ENCODE measurements at places on chromosomes 1 and 21. TPM values are rescaled to one million over a fixed set of nuclear protein-coding genes. Genes with fewer than 3 reads are reported as not detected.

Gene S100B
- 31.8 TPM for total RNA-seq

Gene C1orf87
- 0.40 TPM for total RNA-seq

Gene CYP4B1
- 2.4 TPM for total RNA-seq

Gene RGS13
- total RNA-seq, result not detected

DNA sequence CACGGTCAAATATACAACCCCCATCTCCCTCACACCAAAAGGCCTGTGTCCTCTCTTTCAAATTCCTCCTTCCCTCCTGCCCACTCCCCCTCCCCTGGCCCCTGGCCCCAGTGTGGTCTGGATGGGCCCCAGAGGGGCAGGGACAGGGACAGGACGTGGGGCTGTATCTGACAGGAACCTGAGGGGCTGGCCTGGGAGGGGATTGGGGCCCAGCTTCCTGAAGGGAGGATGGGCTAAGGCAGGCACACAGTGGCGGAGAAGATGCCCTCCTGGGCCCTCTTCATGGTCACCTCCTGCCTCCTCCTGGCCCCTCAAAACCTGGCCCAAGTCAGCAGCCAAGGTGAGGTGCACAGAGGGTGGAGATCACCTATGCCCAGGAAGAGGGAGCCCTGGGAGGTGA lies at the start of gene MPL:
MPL (plus strand) TSS at position 231 of the 400 bp plus-strand sequence; CDS start at position 262, 31 bp downstream.
- no peaks in the 10 kb centered on the region for H3K36me3 ChIP-seq
- no peaks in the 10 kb centered on the region for H3K27me3 ChIP-seq
- H3K4me1 ChIP-seq, result no peaks in the 10 kb centered on the region
- H3K27ac ChIP-seq, result no peak within 1 kb of the TSS
- no peak for DNase-seq

GRCh38 chr21:16865632-16866031 lies 647.2 kb upstream of the CXADR start:
- no peaks in the 10 kb centered on the region for H3K36me3 ChIP-seq
- no peak overlapping the region for H3K4me3 ChIP-seq
- H3K4me1 ChIP-seq, result no peaks in the 10 kb centered on the region
- DNase-seq, result no peak
- H3K27ac ChIP-seq, result no peak overlapping the region

GRCh38 chr1:177983482-177984135 lies 13.8 kb upstream of the SEC16B start:
- H3K4me1 ChIP-seq, result peaks cover 12% of the 10 kb centered on the region
- no peak overlapping the region for H3K27ac ChIP-seq
- no peak for DNase-seq

- DNase-seq, result no peak
- no peak overlapping the region for H3K4me3 ChIP-seq
Measured at GRCh38 chr1:36359911-36360550, 25.7 kb downstream of the STK40 start.

DNA sequence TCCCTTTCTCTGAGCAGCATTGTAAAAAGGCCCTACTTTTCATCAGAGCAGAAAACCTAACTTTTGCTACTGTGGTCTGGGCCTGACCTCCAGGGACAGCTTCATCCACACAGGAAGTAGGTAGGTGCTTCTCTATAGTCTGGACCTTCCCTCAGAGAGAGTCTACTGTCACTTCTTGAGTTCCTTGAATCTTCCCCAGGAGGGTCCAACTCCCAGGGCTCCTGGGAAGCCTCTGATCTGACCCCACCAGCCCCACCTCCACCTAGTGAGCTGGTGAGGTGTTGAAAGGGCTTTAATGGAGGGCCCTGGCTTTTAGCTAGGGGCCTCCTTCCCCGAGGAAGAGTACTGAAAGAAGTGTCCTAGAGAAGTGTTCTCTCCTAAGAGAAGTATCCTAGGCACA lies 2.7 kb upstream of the VANGL2 start:
- H3K27ac ChIP-seq, result no peak overlapping the region
- H3K4me3 ChIP-seq, result no peak overlapping the region
- peaks cover 5% of the 10 kb centered on the region for H3K4me1 ChIP-seq
- no peak for DNase-seq

DNA sequence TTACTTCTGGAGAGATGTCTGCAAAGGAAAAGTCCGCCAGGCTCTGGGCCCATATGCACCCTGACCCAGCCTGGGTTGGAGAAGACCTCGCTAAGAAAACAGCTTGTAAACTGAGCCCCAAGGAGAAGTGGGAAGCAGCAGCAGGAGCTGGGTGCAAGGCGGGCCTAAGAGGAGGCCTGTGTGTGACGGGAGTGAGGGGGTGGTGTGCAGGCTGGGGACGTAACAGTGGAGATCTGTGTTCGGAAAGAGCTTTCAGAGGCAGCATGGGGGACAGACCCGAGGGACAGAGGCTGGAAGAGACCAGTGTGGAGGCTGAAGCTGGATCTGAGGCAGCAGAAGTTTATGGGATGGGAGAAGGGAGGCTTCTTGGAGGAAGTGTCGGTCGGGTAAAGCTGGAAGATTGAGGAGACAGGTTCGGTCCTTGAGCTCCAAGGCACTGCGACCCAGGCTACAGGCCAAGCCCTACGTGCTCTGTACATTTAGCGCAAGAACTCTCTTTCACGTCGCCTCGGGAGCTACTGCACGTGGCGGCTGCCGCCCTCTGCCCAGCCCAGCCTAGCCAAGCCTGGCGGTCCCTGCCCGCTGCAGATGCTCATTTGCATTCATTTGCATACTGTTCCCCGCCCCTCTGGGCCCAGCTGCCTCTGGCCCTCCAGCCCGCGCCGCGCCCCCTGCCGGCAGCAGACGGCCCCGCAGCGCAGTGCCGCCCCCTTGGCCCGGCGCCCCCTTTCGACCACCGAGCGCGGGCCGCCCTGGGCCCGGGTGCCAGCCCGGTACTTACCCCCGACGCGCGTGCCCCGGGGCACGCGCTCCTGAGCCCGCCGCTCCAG lies 6.3 kb downstream of the HPCA start:
- no peaks in the 10 kb centered on the region for H3K36me3 ChIP-seq
- DNase-seq, result peak; percentile 69

GRCh38 chr1:118271883-118272282 lies 86.9 kb upstream of the SPAG17 start:
- no peak overlapping the region for H3K4me3 ChIP-seq
- no peaks in the 10 kb centered on the region for H3K27me3 ChIP-seq
- no peak overlapping the region for H3K27ac ChIP-seq
- no peaks in the 10 kb centered on the region for H3K36me3 ChIP-seq
- no peak for DNase-seq

DNA sequence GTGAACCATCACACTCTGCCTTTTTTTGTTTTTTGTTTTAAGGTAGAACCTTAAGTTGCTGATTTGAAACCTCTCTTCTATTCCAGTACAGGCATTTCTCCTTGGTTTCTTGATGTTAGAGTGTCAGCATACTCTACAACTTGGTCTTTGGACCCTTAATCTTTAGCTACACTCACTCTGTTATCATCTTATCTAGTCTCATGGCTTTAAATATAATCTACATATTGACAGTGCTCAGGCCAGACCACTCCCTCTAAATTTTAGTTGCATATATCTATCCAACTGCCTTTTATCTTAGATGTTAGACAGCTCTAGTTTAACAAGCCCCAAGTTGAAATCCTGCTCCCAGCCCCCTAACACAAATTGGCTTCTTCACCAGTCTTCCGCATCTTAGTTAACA lies 22.1 kb downstream of the NME7 start:
- DNase-seq, result no peak
- no peaks in the 10 kb centered on the region for H3K36me3 ChIP-seq
- H3K27ac ChIP-seq, result no peak overlapping the region
- H3K4me3 ChIP-seq, result no peak overlapping the region
- H3K27me3 ChIP-seq, result no peaks in the 10 kb centered on the region

GRCh38 chr1:176058686-176059085 lies 148.4 kb downstream of the COP1 start:
- H3K4me3 ChIP-seq, result no peak overlapping the region
- H3K27ac ChIP-seq, result no peak overlapping the region
- no peaks in the 10 kb centered on the region for H3K4me1 ChIP-seq
- no peaks in the 10 kb centered on the region for H3K36me3 ChIP-seq

DNA sequence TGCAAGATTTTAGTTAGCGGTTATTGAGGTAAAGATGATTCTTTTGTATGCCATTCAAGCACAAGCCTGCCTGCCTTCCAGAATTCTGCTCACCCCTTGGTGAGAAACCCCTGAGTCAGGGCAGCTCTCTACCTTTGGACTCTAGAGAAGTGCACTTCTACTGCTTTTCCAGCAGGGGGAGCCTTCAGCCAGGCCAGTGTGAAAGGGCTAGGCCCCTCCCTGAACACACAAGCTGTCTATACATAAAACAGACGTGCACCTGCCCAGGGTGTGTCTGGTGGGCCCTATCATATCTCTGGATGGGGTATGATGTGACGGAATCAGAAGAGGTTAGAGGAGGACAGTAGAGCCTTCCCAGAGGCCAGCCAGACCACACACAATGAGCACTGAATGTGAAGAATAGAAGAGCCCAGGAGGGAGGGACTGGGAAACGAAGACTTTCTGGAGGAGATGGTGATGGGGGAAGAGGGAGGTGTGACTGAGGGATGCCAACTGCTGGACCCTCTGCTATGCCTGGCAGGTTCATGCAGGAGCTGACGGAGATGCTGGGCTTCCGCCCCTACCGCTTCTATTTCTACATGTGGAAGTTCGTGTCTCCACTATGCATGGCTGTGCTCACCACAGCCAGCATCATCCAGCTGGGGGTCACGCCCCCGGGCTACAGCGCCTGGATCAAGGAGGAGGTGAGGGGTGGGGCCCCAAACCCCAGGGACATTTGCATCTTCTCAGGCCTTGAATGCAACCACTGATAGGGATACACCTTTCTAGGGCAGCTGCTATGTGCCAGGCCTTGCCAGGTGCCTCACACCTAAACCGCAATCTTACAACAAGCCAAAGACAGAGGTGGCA lies 13.0 kb upstream of the KCNC4 start:
- no peak overlapping the region for H3K4me3 ChIP-seq
- H3K4me1 ChIP-seq, result no peaks in the 10 kb centered on the region
- no peak overlapping the region for H3K27ac ChIP-seq
- no peaks in the 10 kb centered on the region for H3K27me3 ChIP-seq
- H3K36me3 ChIP-seq, result no peaks in the 10 kb centered on the region
- DNase-seq, result no peak

- no peak for DNase-seq
- H3K4me3 ChIP-seq, result no peak overlapping the region
- no peaks in the 10 kb centered on the region for H3K27me3 ChIP-seq
Measured at GRCh38 chr1:88247666-88248065, 436.4 kb upstream of the PKN2 start.

- peaks cover 67% of the 10 kb centered on the region for H3K27me3 ChIP-seq
- H3K4me3 ChIP-seq, result no peak overlapping the region
- no peak overlapping the region for H3K27ac ChIP-seq
- no peaks in the 10 kb centered on the region for H3K4me1 ChIP-seq
Measured at GRCh38 chr1:44568128-44568900, 106.0 kb downstream of the TMEM53 start.

DNA sequence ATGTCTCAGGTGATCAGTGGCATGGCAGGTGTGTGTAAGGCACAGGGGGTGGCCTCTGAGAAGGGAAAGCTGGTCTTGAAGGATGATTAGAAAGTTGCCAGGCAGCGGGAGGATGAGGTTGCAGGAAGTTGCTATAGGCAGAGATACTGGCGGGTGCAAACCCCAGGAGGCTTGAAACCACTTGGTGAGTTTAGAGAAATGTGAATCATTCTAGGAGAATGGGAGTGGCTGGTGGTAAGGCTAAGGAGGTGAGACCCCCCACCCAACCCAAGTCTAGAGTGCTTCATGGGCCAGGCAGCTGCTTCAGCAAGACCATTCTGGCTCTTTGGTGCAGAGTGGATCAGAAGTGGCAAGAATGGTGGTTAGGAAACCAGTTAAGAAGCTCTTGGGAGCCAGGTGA lies 9.0 kb downstream of the SH2D2A start:
- no peaks in the 10 kb centered on the region for H3K36me3 ChIP-seq
- peaks cover 28% of the 10 kb centered on the region for H3K4me1 ChIP-seq
- H3K27me3 ChIP-seq, result no peaks in the 10 kb centered on the region
- no peak for DNase-seq
- H3K27ac ChIP-seq, result no peak overlapping the region
